ENCODE measurements at places on chromosomes 5 and 9.
A peak's percentile ranks its signal among the peaks of the same experiment; 100 is the strongest.

DNA sequence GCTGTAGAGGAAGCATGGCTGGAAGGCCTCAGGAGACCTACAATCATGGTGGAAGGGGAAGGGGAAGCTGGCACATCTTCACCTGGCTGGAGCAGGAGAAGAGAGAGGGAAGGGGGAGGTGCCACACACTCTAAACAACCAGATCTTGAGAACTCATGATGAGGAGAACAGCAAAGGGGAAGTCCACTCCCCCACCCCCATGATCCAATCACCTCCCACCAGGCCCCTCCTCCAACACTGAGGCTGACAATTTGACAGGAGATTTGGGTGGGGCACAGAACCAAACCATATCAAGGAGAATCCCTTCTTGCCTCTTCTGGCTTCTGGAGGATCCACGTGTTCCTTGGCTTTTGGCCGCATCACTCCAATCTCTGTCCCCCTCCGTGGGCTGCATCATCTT lies 13.1 kb upstream of the CMBL start:
- no peak overlapping the region for H3K4me3 ChIP-seq
- DNase-seq: no peak
- H3K36me3 ChIP-seq: no peaks in the 10 kb centered on the region
- no peaks in the 10 kb centered on the region for H3K27me3 ChIP-seq
- no peaks in the 10 kb centered on the region for H3K4me1 ChIP-seq

DNA sequence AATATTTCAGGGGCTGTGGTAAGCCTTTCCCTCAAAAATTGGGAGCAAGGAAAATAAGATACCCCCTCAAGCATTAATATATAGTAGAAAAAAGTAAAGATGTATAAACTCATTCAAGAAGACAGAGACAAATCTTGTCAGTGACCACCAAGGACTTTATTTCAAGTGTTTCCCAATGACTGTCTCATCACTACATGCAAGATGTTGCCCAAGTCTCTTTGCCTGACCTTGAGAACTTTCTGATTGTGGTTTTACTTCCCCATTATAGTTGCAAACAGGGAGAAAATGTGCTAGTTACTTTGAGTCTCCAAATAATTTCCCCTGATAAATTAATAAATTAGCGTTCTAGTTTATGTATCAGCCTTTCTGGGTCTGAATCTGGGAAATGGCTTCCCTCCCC lies 4.0 kb upstream of the SLC46A2 start:
- no peak for DNase-seq
- no peaks in the 10 kb centered on the region for H3K36me3 ChIP-seq
- H3K4me3 ChIP-seq: no peak overlapping the region
- no peaks in the 10 kb centered on the region for H3K27me3 ChIP-seq
- no peak overlapping the region for H3K27ac ChIP-seq

- H3K27me3 ChIP-seq: no peaks in the 10 kb centered on the region
- no peak overlapping the region for H3K4me3 ChIP-seq
- peaks cover 98% of the 10 kb centered on the region for H3K36me3 ChIP-seq
- no peak for DNase-seq
- H3K27ac ChIP-seq: no peak overlapping the region
Observed at GRCh38 chr9:95920017-95920416, 44.5 kb downstream of the ERCC6L2 start.

- no peak overlapping the region for H3K27ac ChIP-seq
- H3K4me1 ChIP-seq: no peaks in the 10 kb centered on the region
- no peak overlapping the region for H3K4me3 ChIP-seq
- no peaks in the 10 kb centered on the region for H3K27me3 ChIP-seq
- H3K36me3 ChIP-seq: peaks cover 24% of the 10 kb centered on the region
- no peak for DNase-seq
Observed at GRCh38 chr9:90839183-90839728, 37.6 kb downstream of the SYK start.

DNA sequence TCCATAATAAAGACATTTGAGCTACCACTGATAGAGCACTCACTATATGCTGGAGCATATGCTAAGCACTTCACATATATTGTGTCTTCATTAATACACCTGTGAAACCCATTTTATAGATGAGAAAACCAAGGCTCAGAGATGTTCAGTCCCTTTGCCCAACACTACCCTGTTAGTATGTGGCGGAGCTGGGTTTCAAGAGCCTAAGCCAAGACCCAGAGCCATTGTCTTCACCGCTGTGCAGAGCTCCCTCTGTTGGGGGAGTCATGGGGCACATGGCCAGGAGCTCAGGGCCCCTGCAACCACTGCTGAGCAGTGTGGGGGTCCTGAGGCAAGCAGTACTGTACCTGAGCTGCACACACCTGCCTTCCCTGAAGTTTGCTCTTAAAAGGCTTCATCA lies 37.3 kb upstream of the SLC25A51 start:
- peaks cover 8% of the 10 kb centered on the region for H3K36me3 ChIP-seq
- H3K27me3 ChIP-seq: no peaks in the 10 kb centered on the region
- peaks cover 43% of the 10 kb centered on the region for H3K4me1 ChIP-seq

- no peak for DNase-seq
- no peaks in the 10 kb centered on the region for H3K36me3 ChIP-seq
Observed at GRCh38 chr5:113546703-113547183, 33.2 kb downstream of the YTHDC2 start.

GRCh38 chr9:86892576-86892975 lies 54.7 kb downstream of the GAS1 start:
- DNase-seq: no peak
- no peak overlapping the region for H3K4me3 ChIP-seq
- no peaks in the 10 kb centered on the region for H3K4me1 ChIP-seq
- H3K27ac ChIP-seq: no peak overlapping the region
- H3K27me3 ChIP-seq: no peaks in the 10 kb centered on the region
- H3K36me3 ChIP-seq: no peaks in the 10 kb centered on the region

GRCh38 chr5:100311806-100312205 lies 223.4 kb upstream of the FAM174A start:
- H3K27me3 ChIP-seq: no peaks in the 10 kb centered on the region
- no peak overlapping the region for H3K27ac ChIP-seq
- no peak overlapping the region for H3K4me3 ChIP-seq
- DNase-seq: no peak
- H3K36me3 ChIP-seq: no peaks in the 10 kb centered on the region

GRCh38 chr5:150317048-150318003 lies 14.6 kb upstream of the ARSI start:
- no peaks in the 10 kb centered on the region for H3K36me3 ChIP-seq
- peaks cover 27% of the 10 kb centered on the region for H3K4me1 ChIP-seq
- no peak for DNase-seq
- H3K4me3 ChIP-seq: no peak overlapping the region
- no peaks in the 10 kb centered on the region for H3K27me3 ChIP-seq

GRCh38 chr9:108300306-108301287 lies 555.2 kb downstream of the ACTL7B start:
- H3K4me1 ChIP-seq: peaks cover 12% of the 10 kb centered on the region
- H3K27me3 ChIP-seq: no peaks in the 10 kb centered on the region
- H3K4me3 ChIP-seq: no peak overlapping the region
- no peak for DNase-seq
- H3K27ac ChIP-seq: peak overlapping the region; percentile 18

DNA sequence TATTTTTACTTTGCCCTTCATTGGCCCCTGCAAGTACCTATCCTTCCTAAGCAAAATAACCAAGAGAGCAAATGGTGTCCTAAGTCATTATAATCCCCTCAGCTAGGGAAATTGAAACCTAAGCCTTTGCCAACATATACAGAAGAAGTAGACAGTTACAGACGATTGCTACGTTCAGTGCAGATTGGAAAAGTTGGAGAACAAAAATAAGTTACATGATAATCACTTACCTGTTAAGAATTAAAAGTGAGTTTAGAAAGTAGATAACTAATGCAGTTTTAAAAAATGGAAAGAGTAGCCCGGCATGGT lies 244.8 kb downstream of the MPDZ start:
- no peak for DNase-seq
- H3K27ac ChIP-seq: no peak overlapping the region
- H3K27me3 ChIP-seq: no peaks in the 10 kb centered on the region
- H3K4me1 ChIP-seq: peaks cover 9% of the 10 kb centered on the region
- no peaks in the 10 kb centered on the region for H3K36me3 ChIP-seq
- H3K4me3 ChIP-seq: no peak overlapping the region

DNA sequence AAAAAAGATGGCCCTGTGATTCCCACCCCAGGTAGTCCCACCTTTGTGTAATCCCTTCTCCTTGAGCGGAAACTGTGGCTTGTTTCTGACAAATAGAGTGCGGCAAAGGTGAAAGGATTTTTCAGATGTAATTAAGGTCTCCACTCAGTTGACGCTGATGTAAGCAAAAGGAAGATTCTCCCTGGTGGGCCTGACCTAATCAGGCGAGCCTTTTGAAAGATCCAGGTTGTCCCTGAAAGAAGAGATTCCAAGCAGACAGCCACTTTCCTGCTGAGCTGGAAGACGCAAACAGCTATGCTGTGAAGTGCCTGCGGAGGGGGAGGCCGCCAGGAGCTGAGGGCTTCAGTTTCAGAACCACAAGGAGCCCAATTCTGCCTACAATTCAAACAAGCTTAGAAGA lies 24.1 kb downstream of the PTGES start:
- H3K36me3 ChIP-seq: no peaks in the 10 kb centered on the region
- no peaks in the 10 kb centered on the region for H3K4me1 ChIP-seq
- no peak overlapping the region for H3K4me3 ChIP-seq
- no peaks in the 10 kb centered on the region for H3K27me3 ChIP-seq

DNA sequence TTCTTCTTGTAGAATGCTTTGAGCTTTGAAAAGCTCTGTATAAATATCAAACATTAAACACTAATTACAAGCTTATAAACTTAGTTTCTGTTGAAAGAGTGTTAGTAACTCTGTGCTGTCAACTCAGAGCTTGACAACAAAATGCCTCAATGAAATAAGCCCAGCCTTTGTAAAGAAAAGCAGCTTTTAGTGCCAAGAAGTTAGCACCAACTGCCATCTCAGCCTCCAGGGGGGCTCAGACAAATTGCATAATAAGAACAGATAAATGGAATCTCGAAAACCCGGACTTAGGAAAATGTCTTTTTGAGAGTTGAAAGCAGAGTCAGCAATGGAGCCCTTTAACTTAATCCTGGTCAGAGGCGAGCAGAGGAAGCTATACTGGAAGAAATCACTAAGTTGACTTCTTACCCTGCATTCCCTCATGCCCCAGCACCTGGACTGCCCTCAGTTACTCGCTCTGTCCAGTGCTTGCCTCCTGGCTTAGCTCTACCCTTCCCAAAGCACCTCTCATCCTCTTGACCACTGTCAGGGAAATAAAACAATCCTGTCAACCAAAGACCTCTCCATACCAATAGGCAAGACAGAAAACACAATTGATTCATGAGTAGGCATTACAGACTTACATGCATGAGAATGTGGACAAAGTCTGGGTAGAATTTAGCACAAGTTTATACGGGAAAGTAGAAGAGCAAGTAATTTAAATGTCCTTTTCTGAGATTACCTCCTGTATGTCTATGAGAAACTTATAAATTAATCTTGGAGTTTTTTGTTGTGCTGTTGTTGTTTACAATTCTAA lies 352.7 kb downstream of the ZNF608 start:
- H3K27ac ChIP-seq: no peak overlapping the region
- H3K27me3 ChIP-seq: no peaks in the 10 kb centered on the region
- H3K4me3 ChIP-seq: no peak overlapping the region
- H3K4me1 ChIP-seq: peaks cover 5% of the 10 kb centered on the region
- no peaks in the 10 kb centered on the region for H3K36me3 ChIP-seq

Data from esophagus squamous epithelium (tissue), 5 donors.